CD8-positive, alpha-beta memory T cell (primary cell): ENCODE measurements at places on chromosomes 3 and 15.
A peak's percentile ranks its signal among the peaks of the same experiment; 100 is the strongest.

- DNase-seq = no peak
These were observed 72.6 kb downstream of the ST6GAL1 start for GRCh38 chr3:187002915-187003314.

- DNase-seq = no peak
These were observed 20.1 kb upstream of the ANKDD1A start for GRCh38 chr15:64891561-64891960.

DNA sequence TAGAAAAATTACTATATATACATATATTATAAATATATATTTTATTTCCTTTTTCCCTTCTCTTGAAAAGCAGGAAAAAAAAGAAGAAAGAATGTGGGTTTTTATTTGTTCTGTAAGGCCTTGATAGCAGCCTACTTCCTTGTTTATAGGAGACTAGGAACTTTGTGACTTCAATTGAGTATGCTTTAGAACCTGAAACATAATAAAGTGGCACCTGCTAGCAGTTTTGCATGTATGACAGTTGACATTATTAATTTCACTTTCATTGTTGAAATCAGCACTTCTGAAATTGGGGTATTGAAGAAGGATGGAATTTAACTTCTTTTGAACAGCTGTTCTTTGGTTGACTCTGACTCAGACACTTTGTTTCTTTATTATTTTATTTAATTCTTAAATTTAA lies 56.9 kb downstream of the GLCE start:
- DNase-seq = no peak

DNA sequence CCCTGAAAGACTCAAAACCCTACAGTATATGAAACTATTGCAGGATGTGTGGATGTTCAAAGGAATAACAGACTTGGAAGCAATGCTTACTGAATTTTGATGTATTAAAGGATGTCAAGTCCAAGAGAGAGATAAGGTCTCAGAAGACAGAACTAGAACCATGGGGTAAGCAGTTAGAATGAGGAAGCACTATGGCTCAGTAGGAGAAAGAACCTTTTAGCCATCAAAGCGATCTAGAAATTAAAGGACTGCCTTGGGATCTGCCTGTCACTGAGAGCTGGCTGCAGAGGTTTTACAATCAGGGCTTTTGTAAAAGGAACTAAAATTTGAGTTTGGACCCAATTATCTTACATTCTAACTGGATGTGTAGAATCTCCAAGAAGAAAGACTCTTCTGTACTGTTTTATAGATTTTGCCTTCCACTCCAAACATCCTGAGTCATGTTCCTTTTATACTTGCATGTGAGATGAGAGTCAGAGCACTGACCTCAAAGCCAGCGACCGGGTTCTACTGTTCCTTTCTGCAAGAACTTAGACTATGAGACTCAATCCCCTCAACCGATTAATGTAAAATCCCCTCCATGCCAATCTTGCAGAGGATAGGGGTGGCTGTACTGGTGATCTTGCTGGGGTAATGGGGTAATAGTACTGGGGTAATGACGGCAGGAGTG lies 412.3 kb upstream of the TPRG1 start:
- no peak for DNase-seq

GRCh38 chr3:52688266-52688665 lies 2.4 kb downstream of the GNL3 start:
- no peak for DNase-seq

- DNase-seq = no peak
These were observed 4.3 kb upstream of the TSEN2 start for GRCh38 chr3:12479919-12480427.

DNA sequence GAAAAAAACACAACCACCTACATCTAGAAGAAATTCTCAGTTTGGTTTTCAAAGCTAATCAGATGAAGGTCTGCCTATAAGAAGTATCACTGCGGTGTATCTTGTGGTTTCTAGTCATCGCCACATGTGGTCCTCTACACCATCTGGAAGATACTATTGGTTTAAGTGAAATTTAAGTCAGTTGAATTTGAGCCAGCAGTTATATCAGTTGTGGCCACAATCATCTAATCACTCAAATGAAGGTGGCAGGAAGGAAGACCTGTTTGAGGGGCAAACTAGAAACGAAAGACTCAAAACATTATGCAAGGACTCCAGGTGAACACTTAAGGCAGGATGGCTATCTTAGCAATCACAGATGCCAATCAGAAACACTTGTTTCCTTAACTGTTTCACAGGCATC lies 48.7 kb downstream of the ETV5 start:
- DNase-seq = peak; percentile 1
